NCI-H1694 (cell line): ENCODE measurements at places on chromosomes 5 and 9.

- no peak for DNase-seq
Measured at GRCh38 chr9:120870206-120870605, 6.8 kb downstream of the PHF19 start.

DNA sequence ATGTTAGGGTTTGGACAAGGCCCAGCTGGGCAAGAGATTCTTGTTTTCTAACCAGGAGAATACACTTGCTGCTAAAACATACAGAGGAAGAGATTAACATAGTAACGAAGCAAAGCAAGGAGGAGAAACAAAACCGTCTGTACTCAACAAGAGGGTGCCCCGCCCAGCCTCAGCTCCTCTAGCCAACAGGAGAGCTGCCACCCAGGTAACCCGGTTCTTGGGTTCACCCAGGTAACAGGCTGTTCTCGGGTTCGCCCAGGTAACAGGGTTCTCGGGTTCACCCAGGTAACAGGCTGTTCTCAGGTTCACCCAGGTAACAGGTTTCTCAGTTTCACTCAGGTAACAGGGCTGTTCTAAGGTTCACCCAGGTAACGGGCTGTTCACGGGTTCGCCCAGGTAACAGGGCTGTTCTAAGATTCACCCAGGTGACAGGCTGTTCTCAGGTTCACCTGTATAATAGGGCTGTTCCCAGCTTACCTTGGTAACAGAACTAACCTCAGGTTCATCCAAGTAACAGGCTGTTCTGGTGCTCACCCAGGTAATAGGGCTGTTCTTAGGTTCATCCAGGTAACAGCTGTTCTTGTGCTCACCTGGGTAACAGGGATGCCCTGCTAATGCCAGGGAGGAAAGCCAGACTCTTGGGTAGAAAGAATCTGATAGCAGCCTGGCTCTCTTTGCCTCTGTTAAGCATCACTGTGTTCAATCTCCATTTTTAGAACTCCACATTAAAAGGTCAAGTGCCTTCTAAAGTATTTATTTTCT, 271.6 kb downstream of the SYK start:
- DNase-seq, result no peak

DNA sequence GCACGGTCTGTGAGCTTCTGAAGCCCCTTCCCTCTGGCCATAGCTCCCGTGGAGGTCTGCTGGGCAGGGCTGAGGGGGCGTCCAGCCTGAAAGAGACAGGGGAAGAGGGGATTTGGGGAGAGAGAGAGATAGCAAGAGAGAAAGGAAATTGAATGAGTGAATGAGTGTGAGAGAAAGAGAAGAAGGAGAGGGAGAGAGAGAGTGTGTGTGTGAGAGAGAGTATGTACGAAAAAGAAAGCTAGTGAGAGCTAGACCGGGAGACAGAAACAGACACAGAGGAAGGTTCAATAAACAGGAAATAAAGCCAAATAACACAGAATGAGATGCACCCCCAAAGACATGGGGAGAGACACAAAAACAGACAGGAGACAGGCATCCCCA, 37.4 kb downstream of the PAX5 start:
- DNase-seq, result no peak

GRCh38 chr9:131977109-131977838, 102.4 kb downstream of the MED27 start:
- DNase-seq, result no peak
